ENCODE measurements at places on chromosomes 5 and 9.

GRCh38 chr5:114435885-114436299, 74.0 kb downstream of the KCNN2 start:
- DNase-seq: no peak

DNA sequence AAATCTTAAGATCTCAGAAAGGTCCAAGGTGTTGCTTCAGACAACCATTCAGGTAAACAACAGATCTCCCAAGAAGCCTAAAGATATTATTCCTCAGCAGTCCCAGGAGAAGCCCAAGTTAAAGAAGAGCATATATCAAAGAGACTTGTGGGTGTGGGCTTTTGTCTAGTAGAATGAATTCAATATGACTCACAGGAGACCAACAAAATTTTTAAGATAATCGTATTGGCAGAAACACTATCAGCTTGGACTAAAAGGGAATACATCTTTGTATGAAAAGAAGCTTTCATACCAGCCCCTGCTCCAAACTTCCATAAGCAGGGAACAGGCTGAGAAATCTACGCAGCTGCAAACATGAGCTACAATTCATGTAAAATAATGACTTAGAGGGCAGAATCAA, 10.2 kb downstream of the CTNNAL1 start:
- no peak for DNase-seq

GRCh38 chr9:73050887-73051550, 98.2 kb upstream of the ALDH1A1 start:
- DNase-seq: no peak

GRCh38 chr5:125047871-125048270, 301.4 kb upstream of the ZNF608 start:
- no peak for DNase-seq

DNA sequence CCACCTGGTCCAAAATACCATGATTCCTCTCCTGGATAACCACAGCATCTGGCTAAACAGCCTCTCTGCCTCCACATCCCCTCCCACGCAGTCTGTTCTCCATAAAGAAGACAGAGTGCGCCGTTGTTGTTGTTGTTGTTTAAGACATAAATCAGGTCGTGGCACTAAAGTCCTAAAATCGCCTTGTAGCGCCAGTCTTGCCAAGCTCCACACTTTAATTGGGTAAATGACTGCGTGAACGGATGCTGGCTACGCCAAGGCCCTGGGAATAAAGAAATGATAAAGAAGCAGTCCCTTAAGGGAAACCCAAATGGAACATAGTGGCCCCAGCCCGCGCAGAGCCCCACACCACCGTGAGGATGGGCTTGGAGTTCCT, 364 bp upstream of the SFXN1 start:
- no peak for DNase-seq
